Ecto neural progenitor cell (in vitro differentiated cells): ENCODE measurements at places on chromosomes 7 and 10.

- no peak for DNase-seq
These were observed 12.7 kb downstream of the LMTK2 start for GRCh38 chr7:98119256-98119918.

DNA sequence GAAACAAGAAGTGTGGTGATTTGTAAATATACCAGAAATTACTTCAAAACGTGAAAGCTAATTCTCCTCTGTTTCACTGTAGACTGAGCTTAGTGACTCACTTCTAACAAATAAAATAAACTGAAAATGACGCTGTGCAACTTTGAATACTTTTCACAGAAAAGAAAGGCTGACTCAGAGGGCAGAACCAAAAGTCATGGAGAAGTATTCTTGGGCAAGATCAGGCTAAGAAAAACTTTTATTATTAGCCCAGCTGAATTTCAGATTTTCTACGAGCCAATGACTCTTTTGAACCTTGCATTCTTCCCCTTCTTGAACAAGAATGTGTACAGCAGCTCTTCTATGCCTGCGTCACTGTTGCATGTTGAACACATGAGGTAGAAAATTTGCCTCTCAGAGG, 527.3 kb upstream of the GHITM start:
- no peak for DNase-seq

DNA sequence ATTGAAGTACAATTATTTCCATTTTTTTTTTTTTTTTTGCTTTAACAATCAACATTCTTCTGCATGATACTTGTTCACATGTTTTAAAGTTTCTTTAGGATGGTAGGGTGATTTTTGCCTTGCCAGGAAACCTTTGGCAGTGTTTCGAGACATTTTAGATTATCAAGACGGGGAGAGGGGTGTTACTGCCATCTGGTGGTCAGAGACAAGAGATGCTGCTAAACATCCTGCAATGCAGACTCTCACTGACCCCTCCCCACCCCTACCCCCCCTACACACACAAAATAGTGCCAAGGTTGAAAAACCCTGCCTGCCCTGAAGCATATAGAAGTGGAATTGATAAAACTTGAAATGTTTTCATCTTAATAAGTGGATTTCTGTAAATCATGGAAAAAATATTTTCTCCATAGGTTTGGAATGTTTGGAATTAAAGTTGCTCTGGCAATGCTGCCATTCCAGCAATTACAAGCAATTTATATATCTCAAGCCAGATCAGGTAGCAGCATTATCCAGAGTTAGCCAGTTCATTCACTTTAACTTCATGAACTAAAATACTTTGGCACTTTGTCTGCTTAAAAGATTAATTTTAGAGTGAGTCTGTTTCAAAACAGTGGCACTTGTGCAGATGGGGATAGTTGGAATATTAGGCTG, 62.1 kb downstream of the SDHAF3 start:
- peak; percentile 53 for DNase-seq

DNA sequence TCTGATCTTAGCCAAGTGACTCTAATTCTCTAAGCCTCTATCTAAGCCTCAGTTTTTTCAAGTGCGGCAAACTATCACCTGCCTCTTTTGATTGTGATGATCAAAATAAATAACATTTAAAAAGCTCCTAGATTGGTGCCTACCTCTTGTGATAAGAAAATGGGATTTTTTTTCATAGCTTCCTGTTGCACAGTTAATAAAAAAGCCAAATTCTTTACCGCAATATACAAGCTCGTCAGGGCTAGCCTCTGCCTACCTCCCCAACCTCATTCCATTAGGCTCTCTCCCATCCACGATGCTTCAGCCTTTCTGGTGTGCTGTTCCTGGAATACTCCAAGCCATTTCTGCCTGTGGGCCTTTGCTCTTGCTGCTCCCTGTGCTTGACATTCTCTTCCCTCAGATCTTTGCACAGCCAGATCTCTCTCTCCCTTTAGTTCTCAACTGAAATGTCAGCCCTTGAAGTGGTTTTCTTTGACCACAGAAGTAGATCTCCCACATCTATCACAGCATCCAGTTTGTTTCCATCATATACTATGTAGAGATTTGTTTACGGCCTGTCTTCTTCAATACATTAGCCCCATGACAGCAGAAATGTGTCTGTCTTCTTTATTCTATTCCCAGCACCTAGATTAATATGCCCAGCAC, 48.8 kb downstream of the SFR1 start:
- DNase-seq, result no peak

- DNase-seq, result no peak
These were observed 498.3 kb downstream of the SORCS3 start for GRCh38 chr10:105139363-105139896.

GRCh38 chr10:51000976-51001375, 73.3 kb upstream of the PRKG1 start:
- DNase-seq, result no peak

GRCh38 chr10:89283936-89284475, 17.8 kb upstream of the IFIT2 start:
- no peak for DNase-seq

DNA sequence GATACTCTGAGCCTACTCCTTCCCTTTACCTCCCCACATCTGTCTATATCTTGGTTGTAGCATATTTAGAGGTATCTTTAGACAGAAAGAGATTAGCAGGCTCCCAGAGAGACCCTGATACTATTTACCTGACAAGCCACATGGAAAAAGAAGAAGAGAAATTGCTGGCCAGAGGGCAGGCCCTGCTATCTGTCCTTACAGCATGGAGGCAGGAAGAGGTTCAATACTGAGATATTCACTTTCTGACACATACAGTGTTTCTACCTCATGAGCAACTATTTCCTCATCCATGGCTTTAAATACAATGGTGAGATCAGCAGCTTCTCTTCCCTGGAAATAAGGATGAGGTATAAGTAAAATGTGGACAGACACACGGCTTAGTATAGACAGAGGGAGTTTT, 33.9 kb upstream of the TSPAN13 start:
- DNase-seq, result no peak

GRCh38 chr7:88205179-88205578, 14.7 kb downstream of the SRI start:
- DNase-seq, result no peak

DNA sequence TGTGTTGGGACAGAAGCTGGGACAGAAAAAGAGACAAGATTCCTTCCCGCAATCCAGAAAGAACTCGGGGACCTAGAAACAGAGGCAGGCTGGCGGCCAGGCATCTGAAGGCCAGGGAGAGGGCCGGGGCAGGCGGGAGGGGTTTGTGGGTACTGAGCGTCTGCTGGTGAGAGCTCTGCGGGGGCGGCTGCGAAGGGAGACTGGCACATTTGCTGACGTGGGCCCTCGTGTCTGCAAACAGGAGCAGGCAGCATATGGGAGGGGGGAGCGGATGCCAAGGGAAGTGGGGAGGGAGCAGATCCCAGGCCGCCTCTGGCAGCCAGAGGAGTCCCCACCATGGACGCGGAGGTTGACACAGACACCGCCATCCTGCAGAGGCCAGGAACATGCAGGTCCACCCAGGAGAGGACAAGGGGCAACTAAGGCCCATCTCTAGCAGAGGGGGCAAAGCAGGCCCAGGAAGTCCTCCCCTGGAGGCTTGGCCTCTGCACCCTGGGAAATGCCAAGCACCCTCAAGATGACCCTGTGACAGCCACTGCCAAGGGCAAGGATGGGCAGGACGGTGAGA, 32.2 kb downstream of the KCNH2 start:
- no peak for DNase-seq

DNA sequence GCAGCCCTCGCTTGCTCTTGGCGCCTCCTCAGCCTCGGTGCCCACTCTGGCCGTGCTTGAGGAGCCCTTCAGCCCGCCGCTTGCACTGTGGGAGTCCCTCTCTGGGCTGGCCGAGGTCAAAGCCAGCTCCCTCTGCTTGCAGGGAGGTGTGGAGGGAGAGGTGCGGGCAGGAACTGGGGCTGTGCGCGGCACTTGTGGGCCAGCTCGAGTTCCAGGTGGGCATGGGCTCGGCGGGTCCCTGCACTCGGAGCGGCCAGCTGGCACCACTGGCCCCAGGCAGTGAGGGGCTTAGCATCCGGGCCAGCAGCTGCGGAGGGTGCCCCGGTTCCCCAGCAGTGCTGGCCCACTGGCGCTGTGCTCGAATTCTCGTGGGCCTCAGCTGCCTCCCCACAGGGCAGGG, 152.1 kb upstream of the SEMA3C start:
- no peak for DNase-seq

DNA sequence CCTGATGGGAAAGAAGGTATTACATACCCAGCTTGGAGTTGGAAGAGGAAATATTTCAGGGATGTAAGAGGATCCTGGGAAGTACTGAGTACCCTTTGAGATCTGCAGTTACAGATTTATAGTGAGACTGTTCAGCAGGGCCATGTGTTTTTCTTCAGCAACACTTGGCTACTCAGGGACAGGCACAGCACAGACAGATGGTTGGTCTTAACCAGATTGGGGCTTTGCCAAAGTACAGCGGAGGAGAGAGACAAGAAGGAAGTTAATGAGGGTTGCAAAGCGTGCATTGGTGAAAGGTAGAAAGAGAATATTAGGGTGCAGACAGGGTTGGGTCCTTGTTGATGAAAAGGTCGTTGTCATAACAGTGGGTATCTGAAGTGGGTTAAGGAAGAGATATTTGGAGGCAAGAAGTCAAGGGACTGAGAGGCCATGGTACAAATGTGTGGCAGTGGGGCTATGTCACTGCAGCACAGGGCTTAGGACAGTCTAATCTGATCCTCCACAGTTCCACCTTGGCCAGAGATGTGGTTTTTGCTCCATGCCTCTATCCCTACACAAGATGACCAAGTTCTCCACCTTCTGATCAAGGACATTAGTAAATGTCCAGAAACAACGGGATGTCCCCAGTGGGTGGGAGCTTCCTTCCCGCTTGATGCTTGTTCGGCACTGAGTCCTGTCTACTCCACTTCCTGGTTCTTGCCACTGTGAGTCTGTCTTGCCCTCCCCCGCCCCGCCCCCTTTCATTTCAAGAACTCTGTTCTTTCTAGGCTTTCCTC, 18.9 kb upstream of the DNAJC1 start:
- no peak for DNase-seq

GRCh38 chr7:106480161-106480579, 180.8 kb downstream of the CCDC71L start:
- DNase-seq, result no peak

- no peak for DNase-seq
These were observed 18.2 kb downstream of the HIF1AN start for GRCh38 chr10:100553929-100554328.

DNA sequence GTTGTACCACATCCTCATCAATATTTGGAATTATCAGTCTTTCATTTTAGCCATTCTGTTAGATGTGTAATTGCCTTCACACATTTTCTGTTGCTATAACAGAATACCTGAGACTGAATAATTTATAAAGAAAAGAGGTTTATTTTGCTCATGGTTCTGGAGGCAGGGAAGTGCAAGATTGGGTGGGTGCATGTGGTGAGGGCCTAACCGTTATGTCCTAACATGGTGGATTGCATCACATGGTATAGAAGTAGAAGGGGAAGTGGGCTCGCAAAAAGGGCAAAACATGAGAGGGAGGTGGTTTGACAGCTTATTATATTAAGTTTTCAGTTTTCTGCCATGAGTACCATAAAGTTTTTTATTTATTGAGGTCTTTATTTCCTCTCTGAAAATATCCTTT, 452.0 kb downstream of the ARL4A start:
- no peak for DNase-seq

DNA sequence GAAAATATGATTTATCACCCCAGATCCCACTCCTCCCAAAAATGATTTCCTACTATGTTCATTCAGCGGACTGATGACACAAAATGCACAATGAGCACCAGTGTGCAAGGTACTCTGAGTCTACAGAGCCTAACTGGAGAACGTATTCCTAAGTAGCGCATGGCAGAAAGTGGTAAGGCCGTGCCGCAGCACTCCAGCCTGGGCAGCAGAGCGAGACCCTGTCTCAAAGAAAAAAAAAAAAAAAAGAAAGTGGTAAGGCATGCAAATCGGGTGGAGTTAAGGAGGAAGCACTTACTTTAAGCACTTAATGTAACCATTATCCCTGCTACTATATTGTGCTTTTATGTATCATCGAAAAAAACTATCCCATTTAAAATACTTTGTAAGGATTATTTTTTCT, 25.5 kb downstream of the CYP51A1 start:
- no peak for DNase-seq

DNA sequence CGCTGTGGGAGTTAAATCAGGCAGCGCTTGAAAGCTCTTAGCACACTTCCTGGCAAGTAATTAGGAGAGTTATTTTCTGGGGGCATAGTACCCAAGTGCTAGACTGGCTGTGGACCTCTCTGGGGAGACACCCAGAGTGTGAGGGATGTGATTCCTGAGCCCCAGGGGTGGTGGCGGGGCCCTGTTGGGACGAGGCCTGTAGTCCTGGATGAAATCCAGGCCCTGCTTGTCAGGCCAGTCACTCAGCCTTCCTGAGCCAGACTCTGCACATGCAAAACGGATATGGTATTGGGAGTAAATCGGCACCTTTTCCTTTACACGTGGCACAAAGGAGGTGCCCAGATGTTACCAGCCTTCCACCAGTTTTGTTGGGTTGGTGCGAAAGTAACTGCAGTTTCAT, 31.2 kb downstream of the TRRAP start:
- DNase-seq, result no peak

GRCh38 chr10:91048380-91048779, 127.5 kb upstream of the ANKRD1 start:
- DNase-seq, result no peak

DNA sequence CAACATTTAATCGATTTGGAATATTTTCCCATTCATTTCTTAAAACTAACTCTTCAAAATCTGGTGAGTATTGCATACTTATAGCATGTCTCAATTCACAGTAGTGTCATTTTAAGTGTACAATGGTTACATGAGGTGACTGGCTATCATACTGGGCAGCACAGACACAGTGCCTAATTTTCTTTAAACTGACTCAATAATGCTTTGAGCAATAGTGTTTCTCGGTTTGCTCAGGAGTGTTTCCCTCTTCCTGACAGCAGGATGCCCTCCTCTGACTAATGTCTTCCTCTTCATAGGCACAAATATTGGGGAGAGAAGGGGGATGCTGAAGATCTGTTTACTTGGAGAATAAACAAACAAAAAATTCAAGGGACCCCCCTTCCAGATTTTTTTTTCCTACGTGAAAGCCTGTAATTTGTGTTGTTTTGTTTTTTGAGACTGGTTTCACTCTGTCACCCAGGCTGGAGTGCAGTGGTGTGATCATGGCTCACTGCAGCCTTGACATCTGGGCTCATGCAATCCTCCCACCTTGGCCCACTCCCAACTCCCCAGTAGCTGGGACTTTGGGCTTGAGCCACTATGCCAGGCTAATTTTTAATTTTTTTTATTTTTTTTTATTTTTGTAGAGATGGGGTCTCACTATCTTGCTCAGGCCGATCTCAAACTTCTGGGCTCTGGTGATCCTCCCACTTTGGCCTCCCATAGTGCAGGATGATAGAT, 2.2 kb downstream of the MRC1 start:
- no peak for DNase-seq

GRCh38 chr7:135678612-135679575, 16.6 kb downstream of the STMP1 start:
- DNase-seq, result no peak

- DNase-seq, result no peak
These were observed 3.2 kb downstream of the PPRC1 start for GRCh38 chr10:102135956-102136526.

GRCh38 chr10:96690755-96691730, 29.3 kb downstream of the PIK3AP1 start:
- no peak for DNase-seq

GRCh38 chr7:73387221-73387828, 46.3 kb upstream of the FZD9 start:
- DNase-seq, result no peak
